Activated CD8-positive, alpha-beta memory T cell treated with anti-CD3 and anti-CD28 coated beads for 24 hours (primary cell): ENCODE measurements at places on chromosomes 2 and 18.

DNA sequence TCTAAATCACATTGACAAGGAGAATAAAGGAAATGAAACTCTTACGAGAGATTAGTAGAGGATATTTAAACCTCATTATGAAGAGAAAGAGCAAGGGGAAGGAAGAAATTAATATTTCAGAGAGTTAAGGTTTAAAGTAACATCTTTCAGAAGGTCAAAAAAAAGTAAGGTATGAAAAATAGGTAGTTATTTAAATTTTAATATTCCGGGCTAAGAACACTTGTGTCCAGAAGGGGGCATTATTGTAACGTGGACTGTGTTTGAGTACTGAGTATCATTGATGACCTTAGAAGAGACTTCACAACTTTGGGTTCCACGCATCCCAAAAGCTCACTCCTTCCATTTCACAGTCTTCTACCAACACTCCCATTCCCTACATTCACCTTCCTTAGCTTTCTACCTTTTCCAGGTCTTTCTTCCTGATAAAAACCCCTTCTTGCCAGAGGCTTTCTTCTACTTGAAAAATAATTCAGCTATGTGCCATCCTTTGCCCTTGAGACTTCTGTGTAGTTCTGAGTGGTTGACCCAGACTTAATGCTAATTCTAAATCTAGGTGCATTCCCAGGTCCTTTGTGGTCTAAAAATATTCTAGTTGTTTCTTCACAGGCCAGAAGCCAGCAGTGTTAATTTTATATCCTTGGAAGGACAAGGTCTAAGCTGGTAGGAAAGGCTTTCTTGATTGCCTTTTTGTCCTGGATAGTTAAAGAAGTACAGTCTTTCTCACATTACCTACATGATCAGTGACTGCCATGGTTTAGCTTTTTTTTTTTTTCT, 16.5 kb downstream of the DYNC1I2 start:
- DNase-seq, result no peak

GRCh38 chr2:30708491-30709290, 98.6 kb downstream of the CAPN13 start:
- peak; percentile 52 for DNase-seq

GRCh38 chr18:46061387-46061786, 10.7 kb downstream of the PSTPIP2 start:
- DNase-seq, result peak; percentile 46

DNA sequence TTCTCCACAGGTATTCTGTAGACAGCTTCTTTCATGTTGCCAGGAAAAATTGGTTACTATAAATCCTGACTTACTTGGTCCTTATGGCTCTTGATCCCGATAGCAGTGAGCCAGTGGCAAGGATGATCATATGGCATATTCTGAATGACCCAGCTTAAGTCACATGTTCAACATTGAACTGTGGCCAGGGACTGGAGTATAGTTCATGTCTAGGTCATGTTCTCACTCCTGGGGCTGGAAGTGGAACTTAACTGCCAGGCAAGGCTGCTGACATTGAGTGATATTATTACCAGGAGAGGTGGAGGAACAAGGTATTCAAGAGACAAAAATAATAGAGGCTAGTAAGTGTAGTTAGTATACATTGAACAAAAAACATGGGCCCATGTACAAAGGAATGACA, 26.2 kb downstream of the R3HDM1 start:
- DNase-seq, result no peak

DNA sequence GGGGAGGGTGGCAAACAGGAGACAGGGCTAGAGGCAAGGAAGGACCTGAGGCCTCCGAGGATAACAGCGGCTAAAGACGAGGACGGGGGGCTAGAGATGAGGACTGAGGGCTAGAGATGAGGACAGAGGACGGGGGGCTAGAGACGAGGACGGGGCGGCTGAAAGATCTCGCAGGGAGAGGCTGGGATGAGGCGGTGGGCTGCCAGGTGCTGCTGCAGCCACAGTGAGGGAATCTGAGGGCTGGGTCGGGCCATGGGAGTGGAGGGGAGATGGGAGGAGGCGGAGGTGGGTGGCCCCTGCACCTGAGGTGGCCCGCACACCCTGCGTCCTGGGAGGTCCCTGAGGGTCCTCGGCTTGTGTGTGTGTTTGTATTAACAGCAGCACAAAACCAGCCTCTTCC, 350.2 kb upstream of the SALL3 start:
- DNase-seq, result no peak

GRCh38 chr2:84849271-84849952, 31.5 kb downstream of the TRABD2A start:
- DNase-seq, result peak; percentile 66

- no peak for DNase-seq
These were observed 1072.8 kb upstream of the TMEFF2 start for GRCh38 chr2:193267496-193268002.

- no peak for DNase-seq
These were observed 22.2 kb downstream of the KCNG2 start for GRCh38 chr18:79819968-79820351.

GRCh38 chr2:186183406-186183805, 302.7 kb upstream of the ZC3H15 start:
- no peak for DNase-seq

DNA sequence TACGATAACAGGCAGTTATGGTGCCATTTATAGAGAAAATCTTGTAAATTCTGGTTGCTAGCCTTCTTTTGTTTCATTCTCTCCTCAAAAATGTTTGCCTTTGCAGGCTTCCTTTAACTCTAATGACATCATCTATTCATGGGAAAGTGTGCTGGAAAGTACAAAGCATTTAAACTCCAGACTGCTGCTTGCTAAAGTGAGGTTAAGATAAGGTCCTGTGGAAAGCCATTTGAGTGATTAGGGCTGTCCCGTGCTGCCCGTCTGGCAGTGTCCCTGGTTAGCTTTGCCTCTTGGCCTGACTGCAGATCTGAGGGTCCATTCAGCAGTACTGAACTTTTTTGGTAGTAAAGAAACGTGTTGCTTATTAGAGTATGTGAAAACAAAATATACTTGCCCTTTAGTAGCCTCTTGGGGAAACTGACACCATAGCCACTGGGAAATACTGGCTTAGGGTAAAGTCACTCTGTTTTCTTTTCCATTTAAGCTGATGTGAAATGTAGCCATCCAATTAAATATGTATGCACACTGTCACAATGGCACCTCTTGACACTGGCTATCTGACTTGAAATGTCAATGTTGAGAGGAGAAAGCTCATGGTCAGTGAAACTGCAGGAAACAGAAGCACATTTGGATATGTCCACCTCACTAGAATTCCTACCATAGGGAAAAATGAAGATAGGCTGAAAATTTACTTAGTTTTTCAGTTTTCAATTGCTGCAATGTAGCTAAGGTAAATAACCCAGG, 321.5 kb downstream of the SLC8A1 start:
- no peak for DNase-seq

GRCh38 chr2:188291617-188292347, at the start of gene GULP1:
GULP1 (plus strand) TSS chr2:188291874; CDS start chr2:188477703, 185,829 bp downstream.
- peak; percentile 55 for DNase-seq

DNA sequence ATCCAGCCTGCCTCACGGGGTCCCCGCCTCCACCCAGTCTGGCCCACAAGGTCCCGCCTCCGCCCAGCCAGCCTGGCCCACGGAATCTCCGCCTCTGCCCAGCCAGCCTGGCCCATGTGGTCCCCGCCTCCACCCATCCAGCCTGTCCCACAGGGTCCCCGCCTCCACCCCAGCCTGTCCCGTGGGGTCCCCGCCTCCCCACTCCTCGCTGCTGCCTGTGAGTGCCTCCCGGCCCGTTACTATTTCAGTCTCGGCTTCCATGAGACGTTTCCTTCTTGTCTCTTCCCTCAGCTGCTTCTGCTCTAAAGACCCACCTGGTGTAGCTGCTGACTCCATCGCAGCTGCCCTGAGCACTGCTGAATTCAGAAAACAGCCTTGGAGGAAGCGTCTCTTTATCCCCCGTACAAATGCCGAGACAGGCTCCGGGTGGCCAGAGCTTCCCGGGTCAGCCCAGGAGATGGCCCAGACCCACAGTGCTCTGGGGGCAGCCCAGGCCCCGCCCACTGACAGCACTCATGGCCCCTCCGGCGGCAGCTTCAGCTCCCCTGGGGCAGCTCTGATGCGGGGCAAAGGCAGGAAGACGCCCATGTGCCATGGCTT, 69.8 kb downstream of the NFATC1 start:
- DNase-seq, result no peak

GRCh38 chr2:169071455-169071854, 2.1 kb downstream of the DHRS9 start:
- DNase-seq, result no peak

DNA sequence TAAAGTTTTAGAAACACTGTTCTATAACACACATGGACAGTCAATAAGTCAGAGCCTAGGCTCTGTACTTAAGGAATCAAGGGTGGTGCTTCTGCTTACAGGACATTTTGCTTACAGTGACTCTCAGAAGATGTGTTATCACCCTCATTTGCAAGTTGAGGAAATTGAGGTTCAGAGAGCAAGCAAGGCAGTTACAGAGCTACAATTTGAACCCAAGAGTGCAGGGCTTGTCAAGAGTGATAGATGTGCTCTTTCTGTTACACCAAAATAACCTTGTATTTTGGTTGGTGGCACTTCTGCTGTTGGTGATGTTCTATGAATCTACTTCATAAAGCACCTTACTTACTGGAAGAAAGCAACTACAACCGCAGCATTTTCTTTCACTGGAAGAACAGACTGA, 170.2 kb downstream of the THADA start:
- no peak for DNase-seq

- no peak for DNase-seq
These were observed 43.5 kb downstream of the SPTBN1 start for GRCh38 chr2:54499661-54500060.

DNA sequence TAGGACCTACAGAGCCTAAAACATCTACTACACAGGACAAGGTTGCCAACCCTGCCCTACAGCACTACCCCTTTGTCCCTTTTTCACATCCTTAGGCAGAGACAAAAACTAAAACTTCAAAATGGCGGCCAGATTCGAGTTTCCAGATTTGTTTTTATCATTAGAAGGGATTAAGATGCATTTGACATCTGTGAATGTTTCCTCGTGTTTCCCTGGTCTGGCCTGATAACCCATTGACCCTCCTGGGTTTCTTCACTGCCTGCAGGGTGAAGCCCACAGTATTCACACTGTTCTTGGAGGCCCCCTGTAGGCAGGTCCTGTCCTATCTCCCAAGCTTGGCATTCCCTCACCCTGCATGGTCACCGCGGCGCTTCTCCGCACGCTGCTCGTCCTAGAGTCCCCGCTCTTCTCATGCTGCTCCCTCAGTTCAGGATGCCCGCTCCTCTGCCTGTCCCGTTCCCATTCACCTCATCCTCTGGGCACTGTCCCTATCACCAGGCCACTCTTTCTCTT, 67.6 kb downstream of the TPGS2 start:
- no peak for DNase-seq

DNA sequence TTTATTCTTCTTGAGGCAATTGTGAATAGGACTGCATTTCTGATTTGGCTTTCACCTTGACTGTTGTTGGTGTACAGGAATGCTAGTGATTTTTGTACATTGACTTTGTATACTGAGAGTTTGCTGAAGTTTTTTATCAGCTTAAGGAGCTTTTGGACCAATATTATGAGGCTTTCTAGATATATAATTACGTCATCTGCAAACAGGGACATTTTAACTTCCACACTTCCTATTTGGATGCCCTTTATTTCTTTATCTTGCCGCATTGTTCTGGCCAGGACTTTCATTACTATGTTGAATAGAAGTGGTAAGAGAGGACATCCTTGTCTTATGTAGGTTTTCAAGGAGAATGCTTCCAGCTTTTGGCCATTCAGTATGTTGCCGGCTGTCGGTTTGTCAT, 425.4 kb upstream of the CHAC2 start:
- DNase-seq, result no peak

DNA sequence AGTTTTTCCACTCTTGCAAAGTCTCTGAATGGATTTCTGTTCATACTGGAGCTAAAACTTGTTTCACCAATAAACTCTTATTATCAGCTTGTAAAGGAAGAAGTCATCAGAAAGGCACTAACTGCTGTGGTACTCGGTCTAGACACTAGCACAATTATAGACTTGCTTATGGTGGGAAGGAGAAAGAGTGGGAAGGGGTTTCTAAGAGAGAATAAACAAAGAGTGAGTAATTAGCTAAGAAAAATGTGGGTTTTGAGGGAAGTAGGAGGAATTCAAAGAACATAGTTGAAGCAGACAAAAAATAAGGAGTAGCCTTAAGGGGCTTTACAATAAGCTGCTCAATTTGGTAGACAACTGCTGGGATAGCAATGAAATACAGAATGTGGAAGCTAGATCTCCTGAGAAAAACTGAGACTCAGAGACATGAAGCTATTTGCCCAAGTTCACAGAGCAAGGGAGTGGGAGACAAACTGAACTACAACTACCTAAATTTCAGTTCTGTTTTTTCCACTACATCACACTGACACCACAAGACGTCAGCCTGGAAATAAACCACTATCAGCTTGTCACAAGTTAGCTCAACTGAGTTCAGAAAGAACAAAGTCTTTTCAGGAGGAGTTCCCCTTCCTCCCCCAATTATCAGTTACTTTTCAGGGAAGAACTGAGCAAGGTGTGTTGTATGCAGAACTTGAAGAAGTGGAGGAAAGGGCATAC, 59.7 kb downstream of the MAP4K3 start:
- no peak for DNase-seq

DNA sequence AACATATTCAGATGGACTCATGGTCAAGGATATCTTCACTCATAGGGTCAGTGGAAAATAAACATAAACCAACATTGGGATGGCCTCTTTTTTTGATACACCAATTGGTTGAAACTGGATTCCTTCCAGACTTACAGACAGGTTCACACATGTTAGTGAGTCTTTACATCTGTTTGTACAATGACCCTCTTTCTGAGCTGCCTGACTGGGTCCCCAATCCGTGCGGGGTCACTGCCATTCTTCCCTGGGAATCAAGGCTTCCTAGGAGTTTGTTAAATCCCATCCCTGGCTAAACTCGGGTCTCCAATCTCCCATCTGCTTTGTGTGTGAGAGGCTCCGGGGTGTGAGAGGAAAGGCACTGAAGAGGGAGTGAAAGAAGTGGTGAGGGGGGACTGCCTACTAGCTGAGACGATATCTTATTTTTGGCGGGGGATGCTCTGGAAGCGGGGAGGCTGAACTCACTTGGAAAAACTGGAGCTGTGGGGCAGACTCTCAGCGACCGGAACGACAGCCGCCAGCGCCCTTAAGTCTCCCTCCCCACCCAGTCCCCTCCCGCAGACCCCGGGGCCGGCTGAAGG, 487 bp downstream of the STARD6 start:
- no peak for DNase-seq

DNA sequence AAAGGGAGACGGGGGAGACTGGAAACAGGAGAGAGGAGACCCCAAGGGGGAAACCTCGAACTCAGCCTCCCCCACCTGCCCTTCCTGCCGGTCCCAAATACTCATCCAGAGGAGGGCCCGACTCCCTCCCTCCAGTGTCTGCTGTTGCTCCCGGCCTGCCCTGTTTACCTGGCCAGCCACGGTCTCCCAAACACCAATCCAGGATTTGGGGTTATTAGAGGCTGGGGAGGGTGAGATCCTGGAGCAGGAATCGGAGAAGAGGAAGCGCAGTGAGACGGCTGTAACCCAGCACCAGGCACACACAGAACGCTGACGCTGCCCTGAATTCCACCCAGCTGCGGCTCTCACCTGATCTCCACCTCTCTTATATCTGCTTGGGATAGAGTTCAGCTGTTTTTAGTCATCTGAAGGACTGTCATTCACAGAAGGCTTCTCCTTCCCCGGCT, 213.0 kb downstream of the TNS1 start:
- peak; percentile 66 for DNase-seq

GRCh38 chr2:226979004-226979403, 143.2 kb downstream of the RHBDD1 start:
- DNase-seq, result no peak
